Stimulated activated CD8-positive, alpha-beta memory T cell treated with anti-CD3 and anti-CD28 coated beads, Interleukin-15, amount 100 ng/mL, for 4 hours (primary cell): ENCODE measurements at places on chromosomes 3 and 15.

- no peak for DNase-seq
These were observed 48.8 kb downstream of the ADAMTS9 start for GRCh38 chr3:64638981-64639481.

DNA sequence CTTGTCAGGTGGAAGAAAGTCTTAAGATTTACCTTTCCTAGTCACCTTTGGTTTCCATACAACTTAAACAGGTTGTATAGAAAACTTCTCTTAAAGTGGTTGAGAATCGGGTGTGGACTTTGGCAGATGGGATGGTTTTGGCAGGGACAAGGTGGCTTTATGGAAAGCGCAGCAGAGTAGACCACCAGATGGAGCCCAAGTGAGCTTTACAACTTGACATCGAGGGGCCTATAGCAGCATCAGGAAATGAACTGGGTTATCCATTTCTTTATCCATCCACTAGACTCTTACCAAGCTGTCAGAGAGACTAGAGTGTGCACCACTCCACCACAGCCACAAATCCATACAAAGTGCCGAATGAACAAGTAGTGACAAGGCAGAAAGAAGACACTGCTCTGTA lies 85.3 kb upstream of the MBNL1 start:
- peak; percentile 25 for DNase-seq

- peak; percentile 58 for DNase-seq
These were observed 39.5 kb upstream of the TPRG1 start for GRCh38 chr3:189132231-189132671.

DNA sequence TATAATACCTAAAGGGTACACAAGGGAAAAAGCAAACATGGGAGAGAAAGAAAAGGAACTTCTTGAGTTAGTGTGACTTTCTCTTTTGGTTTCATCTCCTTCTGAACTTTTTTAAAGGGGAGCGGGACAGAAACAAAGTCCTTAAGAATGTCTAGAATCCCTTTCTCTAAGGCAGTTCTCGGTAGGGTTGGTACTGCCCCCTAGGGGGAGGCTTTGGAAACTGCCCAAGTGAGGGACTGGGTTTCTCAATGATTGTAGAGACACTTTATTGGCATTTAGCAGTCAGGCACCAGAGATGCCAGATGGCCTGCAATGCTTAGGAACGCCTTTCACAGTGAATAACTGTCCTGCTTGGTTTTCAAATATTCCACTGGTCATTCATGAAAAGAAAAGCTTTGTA lies 172.7 kb downstream of the WDR72 start:
- no peak for DNase-seq

DNA sequence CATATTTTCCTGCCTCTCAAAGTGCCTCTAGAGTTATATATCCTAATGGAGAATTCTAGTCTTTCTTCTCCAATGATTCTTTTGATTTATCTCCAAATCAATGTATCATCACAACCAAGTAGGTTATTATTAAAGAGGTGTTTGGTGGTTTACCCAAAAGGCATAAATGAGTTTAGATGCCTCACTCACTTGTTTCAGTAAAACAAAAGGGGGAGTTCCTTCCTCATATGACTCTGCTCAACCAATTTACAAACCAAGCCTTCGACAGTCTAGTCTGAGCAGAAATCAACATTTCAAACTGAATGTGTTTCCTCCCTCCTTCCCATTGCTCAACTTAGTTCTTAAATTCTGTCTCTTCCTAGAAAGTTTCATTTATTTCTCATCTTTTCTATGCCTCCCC lies 116.5 kb downstream of the TNIK start:
- DNase-seq = no peak

DNA sequence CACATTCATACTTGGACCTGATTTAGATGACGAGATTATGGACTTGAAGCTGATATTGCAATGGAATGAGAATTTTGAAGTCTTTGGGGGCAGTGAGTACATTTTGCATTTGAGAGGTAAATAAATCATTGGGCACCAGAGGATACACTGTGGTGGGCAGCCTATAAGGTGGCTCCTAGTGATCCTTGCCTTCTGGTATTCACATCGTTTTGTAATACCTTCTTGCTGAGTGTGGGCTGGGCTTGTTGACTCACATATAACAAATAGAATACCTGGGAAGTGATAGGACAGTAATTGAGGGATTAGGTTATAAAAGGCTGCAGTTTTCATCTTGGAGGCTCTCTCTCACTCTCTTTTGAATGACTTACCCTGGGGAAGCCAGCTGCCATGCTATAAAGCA lies 605.5 kb upstream of the KCNMB2 start:
- DNase-seq = no peak

- DNase-seq = no peak
These were observed 79.1 kb upstream of the HACD2 start for GRCh38 chr3:123663977-123664376.

DNA sequence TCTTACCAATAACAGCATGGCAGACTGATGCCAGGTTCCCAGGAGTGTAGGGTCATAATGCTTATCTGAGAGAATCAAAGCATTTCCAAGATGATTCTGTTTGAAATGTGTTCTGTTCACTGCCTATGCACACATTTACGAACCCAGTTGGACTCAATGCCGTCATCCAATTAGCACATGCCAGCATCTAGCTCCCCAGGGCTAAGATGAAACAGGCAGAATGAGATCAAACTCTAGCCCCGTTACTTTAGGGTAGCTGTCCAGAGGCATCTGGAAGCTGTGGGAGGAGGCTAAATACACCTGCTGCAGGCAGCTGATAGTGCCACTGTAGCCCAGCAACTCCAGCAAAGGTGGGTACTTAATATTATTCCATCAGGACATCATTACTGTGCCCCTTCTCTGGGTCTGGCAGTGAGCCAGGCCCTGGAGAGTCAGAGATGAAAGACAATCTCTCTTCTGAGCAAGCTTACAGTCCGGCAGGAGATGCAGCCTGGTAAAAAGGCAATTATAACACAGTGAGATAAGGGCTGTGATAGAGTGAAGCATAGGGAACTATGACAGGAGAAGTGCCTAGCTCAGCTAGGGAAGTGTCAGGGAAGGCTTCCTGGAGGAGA lies 156.4 kb upstream of the PPP2R3A start:
- no peak for DNase-seq

DNA sequence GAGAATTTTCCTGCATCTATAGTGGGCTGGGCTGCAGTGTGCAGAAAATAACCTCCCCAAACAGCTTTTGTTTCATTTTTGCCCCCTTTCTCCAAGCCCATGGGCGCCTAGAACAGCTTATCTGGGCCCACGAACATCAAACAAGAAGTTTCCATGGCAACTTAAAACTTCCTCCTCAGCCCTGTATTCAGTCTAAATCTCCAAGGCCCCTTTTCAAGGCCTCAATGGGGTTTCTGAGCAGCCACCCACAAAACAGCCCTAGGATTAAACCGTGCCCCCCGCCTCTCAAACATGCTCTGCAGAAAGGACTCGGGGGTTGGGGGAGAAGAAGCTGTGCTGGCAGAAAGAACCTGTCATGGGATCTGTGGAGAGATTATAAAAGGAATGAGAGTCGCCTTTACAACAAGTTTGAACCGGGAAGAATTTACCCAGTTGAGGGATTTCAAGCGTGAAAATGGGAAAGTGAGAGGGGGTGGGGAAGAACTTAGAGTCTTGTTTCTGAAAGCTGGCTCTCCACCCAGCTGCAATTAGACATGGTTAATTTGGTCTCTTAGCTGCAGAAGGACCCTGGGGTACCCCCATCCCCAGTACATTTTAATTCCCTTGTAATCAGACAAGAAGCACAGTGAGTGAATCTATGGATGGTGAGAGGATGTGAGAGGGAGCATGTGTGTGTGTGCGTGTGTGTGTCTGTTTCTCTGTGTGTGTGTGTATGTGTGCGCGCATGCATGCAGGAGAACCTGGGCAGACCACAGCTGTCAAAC lies 4.3 kb upstream of the FAM107A start:
- DNase-seq = no peak

- no peak for DNase-seq
These were observed 35.5 kb downstream of the GADL1 start for GRCh38 chr3:30858894-30859389.

GRCh38 chr3:94184781-94185180 lies 121.9 kb downstream of the NSUN3 start:
- DNase-seq = no peak

GRCh38 chr15:90001062-90001682 lies at the start of gene ZNF710:
Gene ZNF710, plus strand, starts transcription at chr15:90001324. Its CDS starts 65,814 bp downstream, at chr15:90067138.
- no peak for DNase-seq
